ENCODE measurements at places on chromosomes 1 and 21.

DNA sequence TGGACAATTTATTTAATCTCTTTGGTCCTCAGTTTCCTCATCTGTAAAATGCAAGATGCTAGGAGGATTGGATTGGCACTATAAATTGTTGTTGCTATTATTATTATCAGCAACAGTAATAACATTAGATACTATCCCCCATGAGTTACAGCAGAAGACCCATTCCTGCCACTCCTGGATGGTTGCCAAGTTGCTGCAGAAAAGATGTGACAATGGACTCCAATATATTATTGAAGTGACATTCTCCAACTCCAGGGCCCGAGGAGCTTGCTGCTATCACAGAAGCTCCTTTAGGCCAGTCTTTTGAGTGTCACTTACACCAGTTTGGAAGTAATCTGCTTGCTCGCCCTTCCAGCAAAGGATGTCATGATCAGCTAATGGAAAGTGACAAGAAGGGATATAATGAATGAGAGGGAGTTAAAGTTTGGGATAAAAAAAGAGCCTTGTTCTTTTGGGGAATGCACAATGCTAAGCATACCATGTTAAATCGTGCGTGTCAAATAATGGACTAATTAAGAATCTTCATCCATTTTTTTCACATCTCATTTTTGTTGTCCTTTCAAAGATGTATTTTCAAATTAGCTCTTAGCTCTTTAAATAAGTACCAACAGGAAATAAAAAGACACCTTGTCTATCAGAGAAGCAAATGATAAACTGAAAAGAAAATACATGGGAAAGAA is 19.5 kb upstream of the PROX1 start:
- no peak for DNase-seq

DNA sequence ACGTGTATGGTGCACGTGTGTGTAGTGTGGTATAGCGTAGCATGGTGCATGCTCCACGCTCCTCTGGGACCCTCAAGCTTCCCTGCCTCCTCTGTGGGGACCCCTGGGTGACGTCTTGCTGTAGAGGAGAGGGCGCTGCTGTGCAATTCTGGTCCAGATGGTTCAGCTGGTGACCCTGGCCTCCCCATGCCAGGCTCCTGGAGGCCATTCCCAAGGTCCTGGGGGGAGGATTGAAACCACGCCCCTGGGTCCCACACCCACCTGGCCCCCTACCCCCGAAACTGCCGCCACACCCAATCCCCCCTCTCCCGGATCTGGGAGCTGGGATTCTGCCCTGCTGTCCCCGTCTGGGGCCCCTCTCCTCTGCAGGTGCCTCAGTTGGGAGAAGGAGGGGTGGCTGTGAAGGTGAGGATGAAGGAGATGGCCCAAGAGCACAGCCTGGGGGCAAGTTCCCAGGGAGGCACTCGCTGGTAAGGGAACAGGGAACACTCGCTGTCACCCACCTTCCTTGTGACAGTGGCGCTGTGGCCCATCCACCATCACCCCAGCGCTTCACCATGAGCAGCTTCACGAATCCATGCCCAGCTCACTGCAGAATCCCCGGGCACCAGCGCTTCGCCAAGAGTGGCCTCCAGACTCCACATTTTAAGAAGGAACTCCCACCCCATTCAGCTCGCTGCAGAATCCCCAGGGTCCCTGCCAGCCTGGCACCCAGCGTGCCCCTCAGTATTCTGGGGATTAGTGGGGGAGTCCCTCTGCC is 38.0 kb downstream of the WDR4 start:
- DNase-seq: no peak

- DNase-seq: no peak
These were observed 72.4 kb downstream of the ATP5PO start for GRCh38 chr21:33843216-33843615.

DNA sequence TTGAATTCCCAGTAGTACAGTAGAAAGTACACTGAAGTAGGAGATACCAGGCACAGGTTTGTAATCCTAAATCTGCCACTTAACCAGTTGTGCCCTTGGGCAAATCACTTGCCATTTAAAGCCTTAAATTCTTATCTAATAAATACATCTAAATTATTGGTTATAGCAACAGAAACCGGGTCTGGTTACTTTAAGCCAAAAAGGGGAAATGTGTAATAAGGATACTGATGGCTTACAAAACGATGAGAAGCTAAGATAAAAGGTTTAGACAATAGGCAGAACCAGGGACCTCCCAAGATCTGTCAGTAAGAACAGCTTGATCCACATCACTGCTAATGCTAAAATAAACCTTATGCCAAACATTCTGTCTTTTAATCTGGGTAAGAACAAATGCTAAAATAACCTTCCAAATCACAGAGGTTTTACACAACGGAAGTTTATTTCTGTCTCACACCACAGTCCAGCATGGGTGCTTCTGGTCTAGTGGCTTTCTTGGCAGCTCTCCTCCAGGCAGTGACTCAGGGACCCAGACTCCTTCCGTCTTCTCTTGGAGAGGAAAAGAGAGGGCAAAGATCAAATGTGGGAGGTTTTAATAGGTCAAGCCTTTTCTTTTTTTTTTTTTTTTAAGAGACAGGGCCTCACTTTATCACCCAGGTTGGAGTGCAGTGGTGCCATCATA is 16.5 kb upstream of the ZMYM1 start:
- no peak for DNase-seq

- DNase-seq: no peak
These were observed 79.0 kb upstream of the KRTAP19-8 start for GRCh38 chr21:31117128-31117916.

DNA sequence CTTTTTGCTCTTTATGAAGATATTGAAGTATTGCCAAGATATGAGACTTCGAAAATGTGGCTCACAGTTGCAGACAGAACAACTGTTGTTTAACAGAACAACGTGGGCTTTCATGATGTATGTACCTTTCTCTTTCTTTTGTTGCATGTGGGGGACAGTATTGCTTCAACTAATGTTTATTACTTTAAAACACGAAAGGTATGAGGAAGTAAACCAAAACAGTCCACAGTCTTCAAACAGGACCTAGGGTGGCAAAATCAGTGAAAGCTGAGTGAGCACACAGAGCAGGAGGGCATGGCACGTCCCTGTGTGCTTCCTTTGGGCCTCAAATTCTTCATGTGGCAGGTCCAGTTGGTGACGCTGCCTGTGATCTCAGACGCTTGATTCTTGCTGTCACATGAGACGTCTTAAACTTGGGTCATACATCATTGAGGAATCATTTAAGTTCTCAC is 7.8 kb upstream of the CHAF1B start:
- no peak for DNase-seq

DNA sequence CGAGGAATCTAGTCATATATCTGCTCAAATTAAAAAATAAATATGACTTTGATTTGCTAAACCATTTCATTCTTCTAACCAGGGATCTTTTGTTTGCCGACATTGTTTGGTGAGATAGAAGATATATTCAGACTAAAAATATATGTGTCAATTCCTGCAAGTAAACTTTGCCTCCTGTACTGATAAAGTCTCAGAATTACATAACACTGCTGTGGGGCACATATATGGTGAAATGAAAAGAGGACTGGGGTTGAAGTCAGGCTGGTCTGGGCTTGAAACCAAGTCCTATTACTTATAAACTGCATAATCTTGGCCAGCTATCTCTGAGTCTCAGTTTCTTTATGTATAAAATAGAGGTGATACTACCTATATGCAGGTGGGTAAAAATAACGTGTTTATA is 9.8 kb downstream of the SCMH1 start:
- DNase-seq: no peak

DNA sequence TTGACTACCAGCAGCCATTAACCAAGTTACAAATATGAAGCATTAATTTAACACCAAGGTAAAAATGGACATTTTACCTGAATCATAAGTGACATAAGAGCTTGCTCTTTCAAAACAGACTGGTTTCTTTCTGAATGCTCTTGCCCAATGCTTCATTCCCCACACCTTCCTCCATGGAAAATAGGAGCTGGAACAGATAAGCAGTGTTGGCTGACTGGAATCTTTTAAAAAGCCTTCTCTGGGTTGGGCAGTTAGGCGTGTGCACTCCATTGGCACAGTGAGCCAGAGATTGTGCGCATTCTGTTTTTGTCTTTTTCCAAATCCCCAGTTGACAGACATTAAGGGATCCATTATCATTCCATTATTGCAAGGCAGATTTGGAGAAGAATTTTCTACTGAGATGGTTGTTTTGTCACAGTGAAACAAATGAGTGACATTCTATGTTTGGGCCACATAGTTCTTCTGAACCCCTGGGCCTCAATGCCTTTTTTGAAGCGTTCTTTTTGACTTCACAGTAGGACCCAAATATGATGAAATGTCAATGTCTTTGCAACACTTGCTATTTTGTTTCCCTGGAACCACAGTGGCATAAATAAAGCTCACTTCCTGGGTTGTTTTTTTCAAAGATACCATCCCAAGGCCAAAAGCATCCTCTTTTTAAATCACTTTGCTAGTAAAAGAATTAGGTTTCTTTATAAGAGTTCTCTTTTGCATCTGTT is 32.3 kb downstream of the LRRC8B start:
- DNase-seq: no peak

DNA sequence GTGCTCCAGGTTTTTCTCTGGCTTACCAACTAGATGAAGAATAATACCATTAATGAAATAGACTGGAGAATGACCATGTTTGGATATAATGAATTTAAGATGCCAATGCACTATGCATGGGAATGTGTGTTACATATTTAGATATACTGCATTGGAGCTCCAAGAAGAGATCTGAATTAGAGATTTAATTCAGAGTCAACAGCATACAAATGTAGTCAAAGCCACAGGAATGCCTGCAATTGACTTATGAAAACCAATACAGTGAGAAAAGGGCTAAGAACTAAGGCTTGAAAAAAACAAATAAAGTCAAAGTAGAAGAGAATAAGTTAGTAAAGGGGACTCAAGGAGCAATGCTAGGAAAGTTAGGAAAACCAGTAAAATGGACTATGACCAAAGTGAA is 59.1 kb downstream of the USP24 start:
- DNase-seq: no peak

GRCh38 chr1:64878931-64879611 is 87.3 kb downstream of the JAK1 start:
- DNase-seq: no peak

GRCh38 chr1:169964206-169964605 is 70.5 kb upstream of the SCYL3 start:
- DNase-seq: no peak

DNA sequence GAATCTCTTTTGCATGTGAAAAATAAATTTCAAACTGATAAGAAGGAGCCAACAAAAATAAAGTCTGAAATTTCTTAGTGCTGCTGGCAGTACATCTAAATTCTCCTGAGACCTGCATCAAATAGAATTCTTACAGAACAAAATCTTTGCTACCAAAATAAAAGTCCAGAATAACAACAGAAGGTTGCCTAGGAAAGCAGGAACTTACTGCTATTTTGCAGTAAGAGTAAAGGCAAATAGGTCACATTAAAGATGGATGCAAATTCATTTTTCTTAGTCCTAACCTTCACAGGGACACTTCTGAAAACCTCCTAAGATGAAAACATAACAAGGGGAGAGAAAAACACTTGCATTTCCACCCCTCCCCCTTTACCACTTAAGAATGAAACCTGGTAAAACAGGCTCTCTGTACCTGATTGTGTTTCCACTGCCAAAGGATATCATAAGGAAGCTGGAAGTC is 59.0 kb downstream of the RUSC1 start:
- DNase-seq: peak; percentile 67

- DNase-seq: no peak
These were observed 6.8 kb upstream of the PLXNA2 start for GRCh38 chr1:208251015-208251414.

DNA sequence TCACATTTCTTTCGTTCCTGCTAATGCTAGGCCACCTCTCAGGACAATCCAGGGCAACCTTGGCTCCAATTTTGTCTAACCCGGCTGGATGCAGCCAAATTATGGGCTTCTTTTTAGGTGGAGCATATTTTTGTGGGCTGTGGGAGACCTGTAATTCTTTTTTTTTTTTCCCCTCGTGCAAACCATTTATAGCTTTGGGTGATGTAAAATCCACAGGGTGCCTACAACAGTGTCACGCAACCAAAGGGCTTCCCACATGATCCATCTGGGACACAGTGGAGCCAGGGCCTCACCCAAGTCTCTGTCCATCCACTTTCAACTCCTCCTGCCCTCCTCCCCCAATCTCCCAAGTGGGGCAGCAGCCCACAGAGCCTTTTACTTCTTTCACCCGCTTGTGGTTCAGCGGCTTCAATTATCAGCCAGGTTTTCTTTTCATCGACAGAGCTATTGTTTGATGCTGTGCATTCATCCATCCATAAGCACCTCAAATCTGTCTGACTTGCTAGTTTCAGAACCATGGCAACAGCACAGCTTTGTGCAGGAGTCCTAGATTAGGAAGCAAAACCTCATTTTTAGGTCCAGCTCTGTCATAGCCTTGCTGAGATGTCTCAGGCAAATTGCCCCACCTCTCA is 10.0 kb upstream of the OVAAL start:
- DNase-seq: no peak

- no peak for DNase-seq
These were observed 797 bp upstream of the USP1 start for GRCh38 chr1:62436039-62436465.

DNA sequence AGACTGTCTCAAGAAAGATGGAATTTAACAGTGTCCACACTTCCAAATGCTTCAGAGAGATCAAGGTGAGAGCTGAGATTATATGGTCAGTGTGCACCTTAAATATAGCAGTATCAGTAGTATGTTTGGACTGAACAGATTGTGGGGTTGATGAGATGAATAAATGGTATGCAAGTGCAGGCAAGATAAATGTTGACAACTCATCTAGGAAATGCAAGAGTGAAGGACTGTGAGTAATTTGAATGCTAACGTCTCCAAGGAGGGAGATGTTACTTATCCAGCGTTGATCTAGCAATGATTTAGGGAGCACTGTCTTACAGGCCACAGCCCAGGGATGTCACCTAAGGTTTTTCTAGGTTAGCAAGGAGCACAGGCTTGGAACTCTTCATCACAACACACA is 170.7 kb upstream of the GALNT2 start:
- no peak for DNase-seq

DNA sequence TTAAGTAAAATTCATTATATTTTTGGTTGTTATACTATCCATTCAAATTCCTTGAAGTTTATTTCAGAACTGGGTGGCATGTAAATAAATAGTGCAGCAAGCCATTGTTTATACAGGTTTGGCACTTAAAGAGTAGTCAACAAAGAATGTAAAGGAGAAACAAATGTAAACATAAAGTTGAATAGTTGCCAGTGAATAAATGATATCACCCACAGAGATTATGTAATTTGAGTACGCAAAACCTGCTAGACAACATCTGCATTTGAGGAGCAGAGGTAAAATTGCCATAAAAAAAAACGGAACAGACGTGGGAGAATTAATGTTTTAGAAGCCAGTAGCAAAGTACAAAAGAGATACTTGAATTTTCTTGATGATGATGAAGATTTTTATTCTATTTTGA is 111.6 kb downstream of the ADGRL2 start:
- no peak for DNase-seq

GRCh38 chr1:23288201-23288600 is 55.9 kb downstream of the HNRNPR start:
- no peak for DNase-seq

DNA sequence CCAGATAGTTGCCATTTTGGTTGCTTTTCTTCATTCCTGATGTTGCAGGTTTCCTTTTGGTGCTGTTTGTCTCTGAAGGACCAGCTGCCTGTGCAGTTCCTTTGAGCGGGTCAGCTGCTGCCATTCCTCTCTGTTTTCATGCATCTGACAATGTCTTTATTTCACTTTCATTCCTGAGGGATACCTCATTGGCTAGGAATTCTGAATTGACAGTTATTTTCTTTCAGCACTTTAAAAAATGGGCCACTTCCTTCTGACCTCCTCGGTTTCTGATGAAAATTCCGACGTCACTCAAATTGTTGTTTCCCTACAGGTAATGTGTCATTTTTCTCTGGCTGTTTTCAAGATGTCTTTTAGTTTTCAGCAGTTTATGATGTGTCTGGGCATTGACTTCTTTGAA is 24.8 kb downstream of the CCSAP start:
- no peak for DNase-seq

- no peak for DNase-seq
These were observed 28.4 kb downstream of the DMBX1 start for GRCh38 chr1:46517932-46518498.

Data from brain pericyte (primary cell).